HFFc6 (cell line): ENCODE measurements at places on chromosomes 5 and 9.

DNA sequence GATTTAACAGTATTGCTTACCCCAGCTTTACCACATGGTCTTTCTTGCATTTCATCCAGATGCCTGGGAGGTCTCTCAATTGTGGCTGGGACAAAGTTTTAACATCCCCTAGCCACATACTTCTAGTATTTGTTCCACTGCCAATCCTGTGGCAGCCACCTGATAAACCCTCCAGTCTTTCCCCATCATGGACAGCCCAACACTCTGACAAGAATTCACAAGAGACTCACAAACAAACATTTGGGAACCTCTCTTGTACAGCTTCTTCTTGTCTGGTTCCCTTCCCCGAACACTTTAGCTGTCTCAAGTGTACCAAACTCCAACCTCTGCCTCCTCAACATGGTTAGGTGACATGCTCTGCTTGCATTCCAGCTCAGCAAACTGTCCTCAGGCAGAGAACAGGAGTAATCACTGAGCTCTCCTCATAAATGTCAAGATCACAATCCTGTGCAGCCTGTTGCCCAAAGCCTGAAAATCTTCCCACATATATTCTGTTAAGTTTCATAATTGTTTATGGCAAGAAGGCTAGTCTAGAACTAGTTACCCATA lies 59.7 kb downstream of the STRBP start:
- DNase-seq, result no peak

GRCh38 chr9:94805585-94805984 lies 79.1 kb downstream of the AOPEP start:
- DNase-seq, result peak; percentile 92

GRCh38 chr5:146079695-146080373 lies 25.5 kb downstream of the PLAC8L1 start:
- no peak for DNase-seq

GRCh38 chr5:133238426-133239205 lies 186.8 kb downstream of the HSPA4 start:
- DNase-seq, result no peak
